Lung (tissue), 17 donors: ENCODE measurements at places on chromosomes 4 and X. TPM values are rescaled to one million over a fixed set of nuclear protein-coding genes. Genes with fewer than 3 reads are reported as not detected.

Gene ACOT9
- polyA plus RNA-seq, result 46.2 TPM

Gene PDCL2
- not detected for polyA plus RNA-seq

GRCh38 chr4:19927381-19927780, 324.3 kb upstream of the SLIT2 start:
- DNase-seq, result no peak

DNA sequence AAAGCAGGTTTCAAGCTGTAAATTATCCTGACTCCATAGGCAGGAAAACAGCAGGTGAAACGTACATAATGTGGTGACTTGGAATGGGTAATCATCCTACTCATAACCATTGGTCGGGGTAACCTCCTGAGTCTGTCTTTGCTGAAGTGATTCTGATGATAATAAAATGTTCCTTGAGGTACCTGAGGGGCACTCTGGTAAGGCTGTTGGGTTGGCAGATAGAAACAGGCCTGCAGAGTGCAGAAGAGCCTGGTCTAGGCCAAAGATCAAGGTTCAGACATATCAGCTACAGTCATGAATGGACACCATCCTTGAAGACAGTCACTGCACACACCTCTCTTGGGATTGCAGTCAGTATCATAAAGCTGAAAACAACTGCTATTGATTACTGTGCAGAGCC, 174.7 kb upstream of the RPL34 start:
- DNase-seq, result no peak

DNA sequence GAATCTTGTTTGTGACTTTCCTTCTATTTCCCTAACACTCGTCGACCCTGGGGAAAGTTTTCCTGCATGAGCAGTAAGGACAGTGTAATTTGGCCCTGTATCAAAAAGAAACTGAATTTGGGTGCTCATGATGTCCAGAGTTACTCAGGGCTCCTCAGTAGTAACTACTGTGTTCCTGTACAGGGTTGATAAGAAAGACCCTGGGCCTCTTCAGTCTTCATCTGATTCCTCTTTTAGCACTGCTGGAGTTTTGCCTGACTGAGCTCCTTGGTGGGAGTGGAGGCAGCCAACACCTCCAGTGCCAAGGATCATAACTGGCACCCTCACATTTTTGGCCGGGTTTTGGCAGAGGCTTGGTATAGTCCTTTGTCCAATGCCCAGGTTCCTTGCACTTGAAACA, 7.1 kb upstream of the AREG start:
- no peak for DNase-seq

- DNase-seq, result no peak
Measured at GRCh38 chr4:160510928-160511327, 1408.0 kb downstream of the RAPGEF2 start.
